ENCODE measurements at places on chromosomes 13 and 19.
A peak's percentile ranks its signal among the peaks of the same experiment; 100 is the strongest.

DNA sequence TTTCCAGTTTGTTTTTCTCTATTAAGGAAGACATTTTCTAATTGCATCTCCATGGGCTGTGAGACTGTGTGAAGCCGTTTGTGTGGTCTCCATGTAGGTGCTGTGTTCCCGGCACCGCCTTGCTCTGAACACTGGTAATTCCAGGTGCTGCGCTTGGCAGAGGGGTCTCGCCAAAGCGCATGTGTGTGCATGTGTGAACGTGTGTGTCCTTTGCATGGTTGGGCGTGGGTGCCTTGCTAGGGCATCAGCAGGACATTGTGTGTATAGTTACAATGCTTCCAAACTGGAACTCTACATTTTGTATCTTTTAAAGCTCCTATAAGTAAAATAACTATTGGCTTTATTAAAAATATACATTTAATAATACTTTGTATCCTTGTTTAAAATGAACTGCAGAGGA is 9.8 kb upstream of the GPI start:
- DNase-seq = no peak

GRCh38 chr13:94009701-94010100 is 469.8 kb downstream of the DCT start:
- DNase-seq = no peak

DNA sequence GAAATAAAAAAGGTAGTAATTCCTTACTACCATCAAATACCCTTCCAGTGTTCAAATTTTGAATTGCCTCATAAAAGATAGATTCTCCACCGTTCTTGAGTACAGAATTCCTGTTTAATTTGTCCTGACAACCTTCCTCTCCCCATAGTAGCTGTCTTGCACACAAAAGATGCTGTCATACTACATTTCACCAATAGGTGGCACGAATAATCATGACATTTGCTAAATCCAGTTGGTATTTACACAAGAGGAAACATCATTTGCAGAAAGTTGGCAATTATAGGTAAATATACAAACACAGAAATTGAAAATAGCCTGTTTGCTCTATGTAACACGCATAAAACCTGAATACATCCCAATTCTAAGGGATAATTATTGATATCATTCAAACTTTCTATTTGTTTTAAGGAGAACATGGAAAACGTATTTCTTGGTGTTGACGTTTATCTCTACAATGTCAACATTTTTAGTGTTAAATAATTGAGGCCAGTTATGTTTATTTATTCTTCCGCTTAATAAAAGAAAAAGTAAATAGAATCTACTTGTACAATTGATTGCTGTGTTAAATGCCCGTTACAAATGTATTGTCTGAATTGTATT is 58.3 kb upstream of the CLDN10 start:
- no peak for DNase-seq

DNA sequence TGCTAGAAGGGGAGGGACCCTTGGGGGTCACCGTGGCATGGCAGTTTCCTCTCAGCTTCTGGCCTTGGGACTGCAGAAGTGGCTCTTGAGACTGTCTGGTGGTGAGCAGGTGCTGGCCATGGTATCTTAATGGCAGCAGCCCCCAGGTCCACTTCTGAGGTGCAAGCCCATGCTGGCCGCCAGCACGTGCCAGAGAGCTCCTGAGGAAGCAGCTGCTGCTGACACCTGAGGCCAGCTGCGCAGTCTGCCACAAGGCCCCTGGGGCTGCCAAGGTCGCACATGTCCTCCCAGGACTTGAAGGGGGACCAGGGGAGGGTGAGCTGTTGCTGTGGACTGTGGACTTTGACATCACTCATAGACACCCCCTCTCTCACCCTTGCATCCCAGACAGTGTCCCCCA is 48.0 kb downstream of the NFIX start:
- DNase-seq = no peak

- no peak for DNase-seq
These were observed 31.4 kb downstream of the TUBGCP3 start for GRCh38 chr13:112556600-112556999.

GRCh38 chr13:52665325-52665724 is 12.7 kb downstream of the SUGT1 start:
- DNase-seq = no peak

DNA sequence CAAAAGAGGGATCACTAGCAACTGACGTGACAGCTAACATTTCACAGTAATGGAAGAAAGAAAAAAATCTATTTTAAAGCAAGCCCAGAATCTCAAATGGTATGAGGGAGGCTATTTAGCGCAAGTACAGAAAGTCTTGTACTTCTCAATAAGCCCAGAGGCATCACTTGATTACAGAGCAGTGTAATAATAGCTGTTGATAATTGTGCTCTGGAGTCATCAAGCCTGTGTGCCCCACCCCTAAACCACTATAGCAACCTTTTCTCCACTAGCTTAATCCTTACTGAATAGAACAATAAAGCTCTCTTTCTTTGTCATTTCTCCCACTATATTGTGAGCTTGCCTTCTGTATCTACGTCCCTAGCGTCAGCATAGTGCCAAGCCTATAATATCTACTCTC is 56.6 kb downstream of the FREM2 start:
- no peak for DNase-seq

DNA sequence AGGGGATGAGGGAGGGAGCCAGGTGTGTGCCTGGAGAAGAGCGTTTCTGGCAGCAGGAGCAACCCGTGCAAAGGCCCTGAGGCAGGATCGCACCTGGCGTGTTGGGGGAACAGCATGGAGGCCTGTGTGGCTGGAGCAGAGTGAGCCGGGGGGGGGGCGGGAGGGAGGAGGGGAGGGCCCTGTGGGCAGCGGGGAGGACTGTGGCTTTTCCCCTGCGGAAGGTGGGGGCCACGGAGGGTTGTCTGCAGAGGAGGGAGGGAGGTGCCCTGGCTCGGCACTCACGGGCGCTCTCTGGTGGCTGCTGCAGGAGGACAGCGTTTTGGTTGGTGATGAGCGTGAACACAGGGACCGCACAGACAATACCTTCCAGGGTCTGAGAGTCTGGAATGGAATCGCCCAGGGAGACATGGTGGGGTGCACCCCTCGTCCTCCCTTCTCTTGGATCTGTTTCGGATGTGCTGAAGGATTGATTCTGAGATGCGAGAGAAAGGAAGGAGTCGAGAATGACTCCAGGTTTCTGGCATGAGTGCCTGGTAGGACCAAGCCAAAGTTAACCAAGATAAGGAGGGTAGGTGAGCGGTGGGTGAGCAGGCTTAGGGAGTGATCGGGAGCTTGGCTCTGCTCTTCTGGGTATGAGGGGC is 6.5 kb downstream of the RAB11B start:
- DNase-seq = no peak

GRCh38 chr19:35068941-35069634 is 27.6 kb downstream of the HPN start:
- no peak for DNase-seq

DNA sequence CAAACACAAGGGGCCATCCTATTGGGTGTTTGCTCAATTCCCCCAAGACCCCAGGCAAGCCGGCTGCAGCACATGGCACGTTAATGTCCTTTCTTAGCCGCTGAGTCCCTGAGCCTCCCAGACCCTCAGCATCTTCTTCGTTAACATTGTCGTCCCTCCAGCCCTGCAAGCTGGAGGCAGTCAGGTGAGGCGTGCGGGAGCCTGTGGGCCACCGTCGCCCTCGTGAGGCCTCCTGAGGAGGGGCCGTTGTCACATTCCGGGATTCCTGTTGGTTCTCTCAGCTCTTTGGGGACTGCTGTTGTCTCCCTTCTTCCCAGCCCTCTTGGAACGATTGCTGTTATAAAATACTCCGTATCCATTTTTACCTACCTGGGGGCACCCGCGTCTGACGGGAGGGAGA is 140.6 kb downstream of the KDM4B start:
- no peak for DNase-seq

DNA sequence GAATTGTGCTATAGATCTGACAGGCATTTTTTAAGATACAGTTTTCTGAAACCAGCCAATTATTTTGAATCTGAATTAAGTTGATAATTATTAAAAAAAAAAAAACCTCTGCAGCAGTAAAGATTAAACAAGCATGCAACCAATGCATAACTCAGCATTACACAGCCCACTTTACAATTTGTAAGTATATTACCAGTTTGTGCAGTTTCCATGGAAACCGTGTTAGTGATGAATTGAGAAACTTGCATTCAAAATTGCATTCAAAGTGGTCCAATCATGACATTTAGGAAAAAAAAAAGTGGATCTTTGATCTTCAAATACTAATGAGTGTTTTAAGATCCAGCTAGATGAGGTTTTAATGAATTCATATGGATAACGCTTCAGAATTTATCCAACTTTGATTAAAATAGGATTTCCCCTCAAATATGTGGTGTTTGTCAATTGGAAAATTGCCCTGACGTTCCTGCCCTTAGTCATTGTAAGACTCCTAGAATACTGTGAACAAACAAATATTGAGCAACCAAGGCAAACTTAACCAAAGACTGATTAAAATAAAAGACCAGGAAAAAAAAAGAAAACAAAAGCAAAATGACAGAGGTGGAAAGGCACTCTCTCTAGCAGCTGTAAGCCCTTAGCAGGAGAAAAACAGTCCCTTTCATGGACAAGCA is 314.8 kb upstream of the MAB21L1 start:
- no peak for DNase-seq

- DNase-seq = peak; percentile 48
These were observed 55.4 kb downstream of the SACS start for GRCh38 chr13:23377983-23378632.

DNA sequence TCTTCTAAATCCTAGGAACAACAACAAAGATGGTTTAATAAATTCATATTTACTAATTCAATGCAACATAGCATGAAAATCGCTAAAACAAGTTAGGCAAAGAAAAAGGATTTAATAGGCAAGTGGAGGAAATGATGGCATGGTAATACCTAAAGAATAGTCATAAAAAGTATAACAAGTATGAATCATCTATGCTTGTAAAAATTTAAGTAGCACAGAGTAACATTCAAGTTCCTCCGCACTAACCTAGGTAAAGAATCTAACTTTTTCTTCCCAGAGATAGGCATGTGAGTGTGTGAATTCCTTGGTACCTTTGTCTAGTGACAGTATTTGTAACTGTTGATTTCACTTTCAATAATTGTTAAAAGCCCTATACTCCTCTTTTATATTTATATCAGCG is 42.6 kb downstream of the RCBTB2 start:
- DNase-seq = no peak

DNA sequence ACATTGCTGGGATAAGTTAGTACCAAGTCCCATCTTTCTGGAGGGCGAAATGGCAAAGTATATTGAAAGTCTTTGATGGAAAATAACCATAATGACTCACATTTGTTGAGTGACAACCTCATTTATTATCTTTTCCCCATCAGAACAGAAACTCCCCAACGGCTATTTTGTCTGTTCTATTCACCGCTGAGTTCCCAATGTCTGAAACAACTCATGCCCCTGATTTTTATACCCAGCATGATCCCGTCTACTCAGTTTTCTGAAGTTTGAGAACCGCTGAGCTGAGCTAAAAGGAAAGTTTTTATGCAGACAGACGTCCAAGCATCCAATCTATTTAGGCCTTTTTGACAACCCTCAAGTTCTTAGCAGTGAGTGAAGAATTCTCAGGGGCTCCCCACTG is 7.8 kb upstream of the TINCR start:
- no peak for DNase-seq

- DNase-seq = no peak
These were observed 35.3 kb downstream of the RGCC start for GRCh38 chr13:41492432-41493260.

- DNase-seq = no peak
These were observed 37.6 kb downstream of the SOX21 start for GRCh38 chr13:94674609-94675348.

GRCh38 chr13:52165411-52165810 is 6.0 kb upstream of the NEK3 start:
- DNase-seq = no peak

- DNase-seq = no peak
These were observed 3.1 kb downstream of the SLC25A15 start for GRCh38 chr13:40792284-40793051.

DNA sequence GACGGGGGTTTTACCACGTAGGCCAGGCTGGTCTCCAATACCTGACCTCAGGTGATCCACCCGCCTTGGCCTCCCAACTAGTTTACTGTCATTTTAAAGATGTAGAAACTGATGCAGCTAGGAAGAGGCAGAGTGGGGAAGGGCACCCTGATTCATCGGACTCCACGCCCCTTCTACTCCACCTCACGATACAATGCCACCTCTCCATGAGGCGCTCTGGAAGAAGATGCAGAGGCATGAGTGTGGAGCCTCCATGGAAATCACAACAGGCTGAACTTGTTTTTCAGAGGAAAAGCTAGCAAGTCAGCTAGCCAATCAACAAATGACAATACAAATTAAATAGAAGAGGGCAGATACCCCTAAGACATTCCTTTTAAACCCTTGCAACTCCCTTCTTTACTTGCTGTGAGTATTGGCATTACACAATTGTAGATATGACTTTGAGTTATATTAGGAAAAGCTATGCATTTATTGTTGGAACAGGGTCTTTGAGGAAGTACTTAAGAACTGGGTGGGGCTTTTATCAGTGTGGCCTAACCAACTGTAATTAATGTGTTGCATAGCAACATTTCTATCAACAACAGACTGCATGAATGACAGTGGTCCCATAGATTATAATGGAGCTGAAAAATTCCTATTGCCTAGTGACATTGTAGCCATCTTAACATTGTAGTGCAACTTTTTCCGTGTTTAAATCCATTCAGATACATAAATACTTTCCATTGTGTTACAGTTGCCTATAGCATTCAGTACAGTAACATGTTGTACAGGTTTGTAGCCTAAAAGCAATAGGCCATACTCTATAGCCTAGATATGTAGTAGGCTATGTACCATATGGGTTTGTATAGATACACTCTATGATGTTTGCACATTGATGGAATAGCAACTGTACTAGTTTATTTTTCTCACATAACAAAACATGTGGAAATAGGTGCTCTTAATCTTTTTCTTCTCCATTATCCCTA is 17.6 kb downstream of the WDFY2 start:
- DNase-seq = no peak

- DNase-seq = no peak
These were observed 1.1 kb upstream of the ARHGAP35 start for GRCh38 chr19:46859637-46860124.

- DNase-seq = no peak
These were observed 2.7 kb downstream of the JUND start for GRCh38 chr19:18278521-18279265.

DNA sequence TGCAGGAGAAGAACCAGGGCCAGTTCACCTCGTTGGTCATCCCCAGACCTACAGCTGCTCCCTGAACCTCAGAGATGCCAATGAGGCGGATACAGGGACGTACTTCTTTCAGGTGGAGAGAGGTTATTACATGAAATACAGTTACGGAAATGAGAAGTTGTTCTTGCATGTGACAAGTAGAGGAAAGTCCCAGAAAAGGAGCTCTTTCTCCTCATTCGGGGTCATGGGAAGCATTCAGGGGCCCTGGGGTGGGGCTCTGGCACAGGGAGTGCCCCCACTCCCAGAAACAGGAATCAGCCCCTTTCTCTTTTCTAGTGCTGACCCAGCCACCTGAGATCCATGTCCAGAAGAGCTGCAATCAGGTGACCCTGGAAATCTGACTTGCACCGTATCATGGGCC is 4.5 kb upstream of the SIGLEC9 start:
- DNase-seq = no peak

- DNase-seq = no peak
These were observed 66.2 kb downstream of the RUBCNL start for GRCh38 chr13:46320821-46321220.

- no peak for DNase-seq
These were observed 23.7 kb downstream of the VSTM1 start for GRCh38 chr19:54040003-54040402.

Measured in T1000 (cell line).